ENCODE measurements at places on chromosomes 5 and 9. TPM values are rescaled to one million over a fixed set of nuclear protein-coding genes. Genes with fewer than 3 reads are reported as not detected.

GRCh38 chr9:13899924-13900323 lies 414.0 kb downstream of the NFIB start:
- DNase-seq = no peak

DNA sequence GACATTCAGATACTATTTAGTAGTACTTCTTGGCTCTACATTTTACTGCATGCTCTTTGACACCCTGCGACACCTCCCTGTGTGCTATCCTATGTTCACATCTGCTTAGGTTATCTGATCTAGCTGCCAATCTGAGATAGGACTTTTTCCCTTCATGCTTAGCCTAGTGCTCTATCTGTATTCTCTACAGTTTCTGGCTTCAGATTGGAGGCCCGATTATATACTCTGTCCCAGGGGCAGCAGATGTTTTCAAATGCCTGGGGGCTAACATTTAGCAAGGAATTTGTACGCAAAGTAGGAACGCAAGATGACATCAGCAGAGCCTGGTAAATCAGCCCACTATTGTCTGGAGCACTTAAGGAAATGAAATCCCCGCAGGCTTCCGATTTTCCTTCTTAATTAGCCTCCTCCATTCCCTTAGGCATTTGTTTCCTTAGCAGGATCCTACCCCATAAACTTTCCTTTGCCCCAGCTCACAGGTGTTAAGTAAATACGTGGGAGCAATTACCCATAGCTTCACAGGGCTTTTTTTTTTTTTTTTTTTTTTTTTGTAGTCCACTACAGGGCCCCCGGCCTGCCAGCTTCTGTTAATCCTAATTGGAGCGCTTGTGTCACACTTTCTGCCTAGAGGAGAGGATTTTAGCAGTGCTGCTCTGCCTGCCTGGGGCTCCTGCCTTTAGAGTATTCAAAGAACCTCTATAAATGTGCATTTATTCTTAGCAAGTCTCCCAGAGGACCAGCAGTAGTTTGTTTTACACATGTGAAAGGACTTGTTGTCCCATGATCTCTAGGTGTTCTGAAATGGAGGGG lies 61.1 kb upstream of the LPAR1 start:
- DNase-seq = peak; percentile 76

GRCh38 chr9:108191065-108191464 lies 664.7 kb downstream of the ACTL7B start:
- DNase-seq = peak; percentile 26

- DNase-seq = no peak
These were observed 3.4 kb downstream of the ADAMTS6 start for GRCh38 chr5:65478336-65478735.

- DNase-seq = no peak
These were observed 367.5 kb upstream of the PTGER4 start for GRCh38 chr5:40312205-40312604.

- no peak for DNase-seq
These were observed 115.3 kb downstream of the ROR2 start for GRCh38 chr9:91834740-91835139.

GRCh38 chr9:133430244-133430643 lies 8.1 kb downstream of the ADAMTS13 start:
- no peak for DNase-seq

DNA sequence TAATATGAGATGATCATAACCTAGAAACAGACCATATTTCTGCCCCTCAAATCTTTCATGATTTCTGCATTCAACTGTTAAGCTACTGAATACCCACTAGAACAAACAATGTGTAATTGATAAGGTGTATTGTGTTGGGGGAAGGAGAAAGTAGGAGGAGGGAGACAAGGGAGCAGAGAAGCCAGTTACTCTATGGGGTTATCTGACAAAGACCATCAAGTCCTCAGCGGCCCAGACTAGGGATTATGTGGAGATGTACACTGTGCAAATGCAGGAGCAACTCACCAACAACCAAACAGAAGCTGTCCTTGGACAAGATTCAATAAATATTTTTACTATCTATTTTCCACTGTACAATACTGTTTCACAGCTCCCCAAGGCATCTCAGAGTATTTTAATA lies 2.7 kb downstream of the NRG2 start:
- DNase-seq = no peak

DNA sequence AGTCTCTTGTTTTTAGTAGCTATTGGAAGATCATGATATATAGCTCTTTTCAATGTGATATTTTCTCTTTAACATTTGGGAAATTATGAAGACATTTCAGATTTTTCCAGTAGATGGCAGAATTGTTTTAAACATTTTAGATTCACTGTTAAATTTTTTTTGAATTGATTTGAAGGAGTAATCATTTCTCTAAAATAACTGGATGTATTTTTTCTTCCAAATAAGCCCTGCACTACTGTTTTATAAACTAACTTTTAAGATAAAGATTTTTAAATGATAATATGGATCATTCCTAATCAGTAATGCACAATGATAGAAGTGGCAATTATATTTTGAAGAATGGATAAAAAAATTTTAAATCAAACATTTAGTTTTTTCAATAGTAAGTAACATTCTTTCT lies 14.2 kb downstream of the NDUFAF2 start:
- peak; percentile 22 for DNase-seq

- DNase-seq = peak; percentile 95
These were observed 115.7 kb downstream of the UGCG start for GRCh38 chr9:112012026-112012902.

DNA sequence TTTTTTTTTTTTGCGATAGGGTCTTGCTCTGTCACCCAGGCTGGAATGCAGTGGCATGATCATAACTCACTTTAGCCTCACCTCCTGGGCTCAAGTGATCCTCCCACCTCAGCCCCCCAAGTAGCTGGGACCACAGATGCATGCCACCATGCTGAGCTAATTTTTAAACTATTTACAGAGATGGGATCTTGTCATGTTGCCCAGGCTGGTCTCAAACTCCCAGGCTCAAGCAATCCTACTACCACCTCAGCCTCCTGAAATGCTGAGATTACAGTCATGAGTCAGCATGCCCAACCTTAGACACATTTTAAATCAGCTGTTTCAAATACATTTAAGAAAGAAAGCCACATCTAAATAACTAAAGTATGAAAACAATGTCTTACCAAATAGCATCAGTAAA lies 439.0 kb downstream of the EBF1 start:
- DNase-seq = no peak

- no peak for DNase-seq
These were observed 51.7 kb downstream of the PTCH1 start for GRCh38 chr9:95465115-95465514.

GRCh38 chr9:33331377-33331891 lies 41.1 kb downstream of the NFX1 start:
- DNase-seq = no peak

GRCh38 chr5:173839117-173839713 lies 48.9 kb upstream of the CPEB4 start:
- no peak for DNase-seq

DNA sequence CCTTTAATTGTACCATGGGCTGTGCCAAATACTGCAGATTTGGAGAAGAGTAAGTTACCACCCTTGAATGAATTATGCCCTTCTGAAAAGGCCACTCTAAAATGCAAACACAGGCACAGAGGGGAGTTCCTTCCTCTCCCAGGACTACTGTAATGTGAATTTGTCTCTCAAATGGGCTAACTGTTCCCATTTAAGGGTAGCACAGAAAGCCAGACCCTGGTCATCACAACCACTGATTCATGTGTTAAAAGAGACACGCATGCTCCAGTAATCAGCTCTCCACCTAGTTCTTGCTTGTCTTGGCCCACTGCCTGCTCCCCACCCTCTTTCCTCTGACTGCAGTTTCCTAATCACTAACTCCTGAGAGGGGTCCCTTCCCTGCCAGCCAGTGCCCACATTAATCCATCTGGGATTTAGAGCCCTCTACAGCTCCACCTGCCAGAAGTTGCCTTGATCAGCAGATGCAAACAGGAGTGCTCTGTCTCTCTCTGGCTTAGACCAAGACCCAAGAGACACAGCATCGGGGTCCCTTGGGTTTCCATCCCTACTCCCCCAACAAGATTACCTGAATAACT lies 382.4 kb downstream of the TMEM167A start:
- no peak for DNase-seq

- no peak for DNase-seq
These were observed 263.4 kb downstream of the DEPDC1B start for GRCh38 chr5:60436518-60436917.

DNA sequence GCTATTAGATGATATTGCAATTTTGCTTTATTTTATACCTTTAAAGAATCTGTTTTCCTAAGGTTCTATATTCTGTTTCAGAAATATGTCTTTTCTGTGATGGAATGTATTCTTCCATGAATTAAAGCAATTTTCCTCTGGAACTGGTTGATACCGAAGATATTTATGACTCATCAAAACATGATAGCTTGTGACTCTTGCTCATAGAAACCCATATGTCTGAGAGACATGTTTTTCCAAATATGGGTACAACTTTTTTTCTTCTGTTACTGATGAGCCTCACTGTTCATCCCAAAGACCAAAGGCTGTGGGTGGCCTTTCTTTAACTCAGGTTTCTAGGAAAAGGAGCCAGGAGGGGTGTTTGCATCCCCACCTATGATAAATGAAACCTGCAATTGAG lies 126.1 kb upstream of the PAPPA start:
- peak; percentile 80 for DNase-seq

DNA sequence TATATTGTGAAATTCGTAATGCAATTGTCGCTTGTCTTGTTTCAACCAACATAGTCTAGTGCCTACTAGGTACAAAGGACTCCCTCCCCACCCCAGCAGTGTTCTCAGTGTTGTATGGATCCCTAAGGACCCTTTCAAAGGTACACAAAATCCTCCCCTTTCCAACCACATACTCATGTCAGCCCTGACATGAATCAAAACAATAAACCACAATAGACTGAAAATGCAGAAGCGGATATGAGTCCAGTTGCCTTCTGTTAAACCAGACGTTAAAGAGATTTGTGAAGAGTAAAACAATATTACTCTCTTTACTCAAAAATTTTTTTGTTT lies 82.4 kb upstream of the IFNK start:
- no peak for DNase-seq

GRCh38 chr5:179333796-179334761 lies 11.2 kb downstream of the ADAMTS2 start:
- no peak for DNase-seq

DNA sequence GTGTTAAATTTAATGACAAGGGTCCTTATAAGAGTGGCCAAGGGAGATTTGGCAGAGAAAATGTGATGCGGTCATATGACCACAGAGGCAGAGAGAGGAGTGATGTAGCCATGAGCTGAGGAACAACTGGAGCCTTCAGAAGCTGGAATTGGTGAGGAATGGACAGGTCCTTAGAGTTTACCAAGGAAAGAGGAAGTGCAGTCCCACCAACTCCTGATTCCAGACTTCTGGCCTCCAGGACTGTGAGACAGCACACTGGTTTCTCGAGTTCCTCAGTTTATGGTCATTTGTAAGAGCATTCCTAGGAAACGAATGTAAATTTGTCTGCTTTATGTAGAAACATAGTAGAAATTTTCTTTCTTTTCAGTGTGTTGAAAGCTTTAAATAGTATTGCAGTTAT lies 410.1 kb downstream of the CDH18 start:
- DNase-seq = no peak

GRCh38 chr9:21672761-21673160 lies 129.7 kb upstream of the MTAP start:
- no peak for DNase-seq

Gene FOXD4L4
- total RNA-seq = not detected

Gene SLIT3
- total RNA-seq = 0.72 TPM

Gene FGF10
- not detected for total RNA-seq

Gene ANKRD18A
- not detected for total RNA-seq

Gene POLE3
- 86.3 TPM for total RNA-seq

Gene LCN1
- not detected for total RNA-seq

Gene PAIP1
- 123 TPM for total RNA-seq

Gene PITX1
- 0.49 TPM for total RNA-seq

Gene SMIM33
- total RNA-seq = not detected

Gene TYRP1
- total RNA-seq = 0.68 TPM

Gene ACTL7A
- total RNA-seq = not detected

Gene MED22
- total RNA-seq = 15.2 TPM

Gene MAP3K1
- 14.2 TPM for total RNA-seq

Gene SLCO6A1
- total RNA-seq = 0.60 TPM

Gene TUT7
- total RNA-seq = 21.3 TPM

Gene PLAA
- total RNA-seq = 22.6 TPM

Measured in RPMI7951 (cell line).